ENCODE measurements at places on chromosomes 1 and 21. TPM values are rescaled to one million over a fixed set of nuclear protein-coding genes. Genes with fewer than 3 reads are reported as not detected.

OR2L2 gene
- total RNA-seq = 0.52 TPM

GRCh38 chr1:215640429-215641148 is 73.5 kb downstream of the KCTD3 start:
- DNase-seq = no peak

- no peak for DNase-seq
Measured at GRCh38 chr1:63780565-63780964, 6.7 kb downstream of the ROR1 start.

DNA sequence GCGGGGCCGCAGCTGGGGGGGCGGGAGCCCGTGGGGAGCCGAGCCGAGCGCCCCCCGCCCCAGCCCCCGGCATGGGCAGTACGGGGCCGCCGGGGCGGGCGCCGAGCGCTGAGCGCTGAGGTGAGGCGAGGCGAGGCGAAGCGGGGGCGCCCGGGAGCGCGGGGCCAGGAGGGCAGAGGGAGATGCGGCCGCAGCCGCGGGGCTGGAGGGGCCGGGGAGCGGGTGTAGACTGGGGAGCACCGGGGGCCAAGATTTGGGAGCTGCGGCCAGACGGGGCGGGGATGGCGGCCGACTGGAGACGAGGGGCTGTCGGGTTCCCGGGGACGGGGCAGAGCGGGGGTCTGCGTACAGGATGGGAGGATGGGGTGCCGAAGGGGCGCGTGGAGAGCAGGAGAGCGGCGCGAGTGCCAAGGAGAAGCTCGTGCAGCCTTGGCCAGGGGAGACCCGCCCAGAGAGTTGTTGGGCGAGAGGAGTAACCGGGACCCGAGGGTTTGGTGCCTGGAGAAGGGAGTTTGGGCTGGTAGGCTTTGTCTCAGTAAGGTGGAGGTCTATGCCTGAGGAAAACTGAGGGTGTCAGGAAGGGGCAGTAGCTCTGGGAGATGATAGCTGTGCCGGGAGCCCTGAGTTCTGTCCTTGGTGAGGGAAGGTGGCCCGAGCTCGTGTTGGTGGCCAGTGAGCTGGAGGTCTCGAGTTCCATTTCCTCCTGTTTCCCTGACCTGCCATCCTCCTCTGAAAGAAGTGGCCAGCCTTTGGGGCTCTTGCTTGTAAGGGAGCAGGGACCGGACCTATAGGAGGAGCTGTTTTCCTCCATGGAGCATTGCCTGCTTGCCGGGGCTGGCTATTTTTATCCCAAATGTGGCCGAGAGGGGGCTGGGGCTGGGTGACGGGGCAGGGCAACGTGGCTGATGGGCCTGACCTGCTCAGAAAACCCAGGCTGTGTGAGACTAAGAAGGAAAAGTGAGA is 539 bp downstream of the ATP8B2 start:
- DNase-seq = peak; percentile 62

DNA sequence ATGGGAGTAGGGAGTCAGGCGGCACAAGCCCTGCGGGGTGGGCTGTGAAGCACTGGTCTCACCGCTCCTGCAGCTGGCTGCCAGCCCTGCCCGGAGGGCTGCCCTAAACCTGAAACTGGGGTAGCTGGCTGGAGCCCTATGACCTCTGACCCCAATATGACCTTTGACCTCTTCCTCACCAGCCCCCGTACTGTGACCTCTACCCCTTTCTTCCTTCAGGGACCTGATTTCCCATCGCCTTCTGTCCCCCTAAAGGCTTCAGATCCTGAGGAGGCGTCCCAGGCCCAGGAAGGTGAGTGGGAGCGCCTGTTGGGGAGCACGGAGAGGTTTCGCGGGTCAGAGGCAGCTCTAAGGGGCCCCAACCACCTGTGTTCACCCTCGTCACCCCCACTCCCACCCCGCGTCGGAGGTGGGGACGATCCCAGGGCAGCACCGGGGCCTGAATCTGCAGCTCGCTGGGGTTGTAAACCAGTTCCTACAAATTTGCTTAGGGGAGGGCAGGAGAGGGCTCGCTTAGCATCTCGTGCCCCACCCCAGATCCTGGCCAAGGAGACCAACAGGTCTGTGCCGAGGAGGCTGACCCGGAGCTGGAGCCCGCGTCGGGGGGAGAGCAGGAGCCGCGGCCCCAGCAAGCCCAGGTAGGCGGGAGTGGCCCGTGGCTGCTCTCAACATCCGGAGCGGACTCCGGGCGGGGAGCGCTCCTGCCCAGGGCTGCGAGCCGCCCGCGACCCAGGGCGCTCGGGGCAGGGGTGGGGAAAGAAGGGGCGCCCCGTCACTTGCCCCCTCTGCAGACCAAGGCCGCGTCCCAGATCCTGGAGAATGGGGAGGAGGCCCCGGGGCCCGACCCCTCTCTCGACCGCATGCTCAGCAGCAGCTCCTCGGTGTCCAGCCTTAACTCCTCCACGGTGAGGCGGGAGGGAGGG is 7.3 kb downstream of the SYTL1 start:
- peak; percentile 50 for DNase-seq

GRCh38 chr1:17405898-17406759 is 33.3 kb downstream of the RCC2 start:
- peak; percentile 57 for DNase-seq

CCDC30 gene
- total RNA-seq = 7.4 TPM

BROX gene
- 55.1 TPM for total RNA-seq

DNA sequence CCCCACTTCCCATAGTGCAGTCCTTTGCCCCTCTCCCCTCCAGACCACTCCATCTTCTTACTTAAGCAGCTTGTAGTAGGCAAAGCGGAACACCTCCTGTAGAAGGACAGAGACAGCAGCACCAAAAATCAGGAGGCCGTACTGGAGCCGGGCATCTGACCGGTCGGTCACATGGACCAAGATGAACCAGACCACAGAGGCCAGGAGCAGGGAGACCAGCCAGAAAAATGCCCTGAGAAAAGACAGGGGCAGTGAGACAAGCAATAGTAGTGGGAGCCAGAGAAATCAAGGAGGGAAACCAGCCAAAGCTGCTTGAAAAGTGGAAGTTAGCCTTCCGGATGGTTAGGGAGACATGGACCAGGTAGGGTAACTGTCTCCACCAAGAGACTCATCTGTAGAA is 920 bp downstream of the APH1A start:
- no peak for DNase-seq

DNA sequence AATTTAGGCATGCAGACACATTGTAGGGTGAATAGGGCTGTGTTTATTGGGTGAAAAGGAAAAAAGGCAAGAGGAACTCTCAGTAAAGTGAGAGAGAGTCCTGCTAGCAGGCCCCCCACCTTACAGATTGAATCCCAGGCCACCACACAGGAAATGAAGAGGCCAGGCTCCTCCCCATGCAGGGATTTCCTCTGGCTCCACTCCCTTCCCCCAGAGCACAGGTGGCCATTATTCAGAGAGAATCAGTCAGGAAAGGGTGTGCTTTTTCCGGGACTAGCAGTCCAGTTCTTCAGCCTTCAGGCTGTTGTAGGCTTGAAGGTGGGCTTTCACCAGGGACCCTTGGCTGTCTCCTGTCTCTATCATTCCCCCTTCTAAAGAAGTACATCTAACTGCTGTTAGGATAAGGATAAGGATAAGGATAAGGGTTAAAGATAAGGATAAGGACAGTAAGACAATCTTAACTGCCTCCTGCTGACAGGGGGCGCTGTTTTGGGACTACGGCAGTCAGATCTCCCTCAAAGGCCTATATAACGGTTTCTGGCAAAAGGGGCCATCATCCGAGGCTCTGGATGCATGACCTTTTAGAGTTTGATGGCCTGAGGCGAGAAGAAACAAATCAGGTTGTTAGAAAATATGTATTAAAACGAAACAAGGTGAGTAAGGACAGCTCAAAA is 26.3 kb downstream of the ZNF648 start:
- DNase-seq = no peak

DNA sequence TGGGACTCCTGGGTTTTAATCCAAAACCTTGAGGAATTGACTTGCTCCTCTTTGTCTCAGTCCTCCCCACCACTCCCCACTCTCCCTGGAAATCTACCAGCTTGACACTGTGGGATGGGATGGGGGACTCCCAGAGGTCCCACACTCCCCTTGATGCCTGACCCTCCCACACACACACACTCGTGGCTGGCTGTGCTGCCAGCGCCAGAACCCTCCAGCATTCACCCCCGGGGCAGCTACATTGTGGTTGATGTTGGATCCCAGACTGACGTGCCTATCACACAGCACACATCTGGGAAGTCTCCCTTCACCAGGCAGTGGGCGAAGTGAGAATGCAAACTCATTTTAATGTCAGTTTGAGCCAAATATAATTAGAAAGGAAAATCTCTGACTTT is 10.0 kb downstream of the KIRREL1 start:
- DNase-seq = no peak

- no peak for DNase-seq
Measured at GRCh38 chr1:165851034-165851658, 23.7 kb downstream of the UCK2 start.

DNA sequence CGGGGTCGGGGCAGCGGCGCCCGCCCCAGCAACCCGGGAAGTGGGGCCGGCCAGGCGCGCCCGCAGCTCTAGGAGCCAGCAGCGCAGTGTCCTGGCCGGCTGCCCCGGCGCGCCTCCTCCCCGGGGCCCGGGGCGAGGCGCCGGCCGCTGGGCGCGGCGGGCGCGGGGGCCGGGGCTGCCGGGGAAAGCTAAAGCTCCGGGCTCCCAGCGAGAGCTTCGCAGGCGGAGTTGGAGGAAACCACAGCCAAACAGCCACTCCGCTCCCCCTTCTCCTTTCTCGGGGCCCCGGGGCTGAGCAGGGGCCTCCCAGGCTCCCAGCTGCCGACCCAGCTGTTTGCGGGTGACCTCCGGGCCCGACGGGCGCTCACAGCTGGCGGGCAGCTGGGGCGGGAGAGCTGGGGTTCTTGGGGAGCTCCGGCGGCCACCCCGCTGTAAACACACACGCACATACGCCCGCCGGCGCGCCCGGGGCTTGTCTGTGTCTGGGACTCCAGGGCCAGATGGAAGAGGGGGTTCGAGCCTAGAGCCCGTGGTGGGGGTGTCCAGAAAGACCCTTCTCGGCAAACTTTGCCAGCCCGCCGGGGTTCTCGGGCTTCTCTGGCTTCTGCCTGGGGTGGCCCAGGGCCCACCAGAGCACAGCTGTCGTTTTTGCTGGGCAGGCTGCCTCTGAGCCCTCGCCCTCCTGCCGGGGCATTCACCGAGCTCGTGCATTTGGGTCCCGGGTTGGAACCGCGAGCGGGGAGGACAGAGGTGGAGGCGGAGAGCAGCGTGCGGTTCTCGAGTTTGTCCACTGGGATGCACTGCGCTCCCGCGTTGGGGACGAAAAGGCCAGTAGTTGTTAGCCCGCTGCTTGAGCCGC is 1.5 kb downstream of the AJAP1 start:
- no peak for DNase-seq

- DNase-seq = no peak
Measured at GRCh38 chr1:96281491-96281890, 440.1 kb upstream of the PTBP2 start.

- DNase-seq = no peak
Measured at GRCh38 chr1:228552596-228553176, 65.5 kb downstream of the RNF187 start.

DNA sequence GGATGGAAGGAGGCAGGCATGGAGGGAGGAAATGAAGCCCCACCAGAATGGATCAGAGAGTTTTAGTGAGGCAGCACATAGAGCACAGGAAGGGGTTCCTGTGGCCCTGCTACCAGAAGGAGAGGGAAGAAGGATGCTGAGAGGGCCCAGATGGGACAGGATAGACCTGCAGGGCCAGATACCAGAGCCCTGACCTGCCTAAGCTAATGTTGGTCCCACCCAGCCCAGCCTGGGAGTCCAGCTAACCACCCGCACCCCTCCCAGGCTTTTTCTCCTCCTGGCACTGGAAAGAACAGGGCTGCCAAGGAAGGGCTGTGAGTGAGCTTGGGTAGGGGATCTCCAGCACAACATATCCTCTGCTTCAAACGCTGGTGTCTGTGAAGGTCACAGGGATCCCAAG is 6.9 kb downstream of the NECTIN4 start:
- no peak for DNase-seq

CFH gene
- total RNA-seq = not detected

GRCh38 chr1:185421485-185422107 is 104.6 kb upstream of the IVNS1ABP start:
- DNase-seq = no peak

DNA sequence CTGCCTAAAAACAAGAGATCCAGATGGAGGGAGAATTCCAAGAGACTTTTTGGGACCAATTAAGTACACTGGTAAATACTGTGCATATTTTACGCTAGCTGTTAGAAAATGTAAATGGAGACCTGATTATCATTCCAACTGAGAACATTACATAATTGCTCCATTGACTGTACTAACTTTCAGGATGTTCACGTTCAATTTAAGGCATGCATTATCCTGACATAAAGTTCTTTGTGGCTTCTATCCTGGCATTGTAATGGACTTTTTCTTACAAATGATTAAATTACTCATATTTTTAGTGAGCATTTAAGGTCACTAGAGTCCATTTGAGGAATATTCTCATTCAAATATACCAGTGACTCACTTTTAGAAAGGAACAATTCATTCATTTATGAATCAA is 883.3 kb upstream of the TMPRSS15 start:
- DNase-seq = no peak
